ENCODE measurements at places on chromosomes 1 and 21.

GRCh38 chr1:115837740-115838421 is 3.0 kb downstream of the NHLH2 start:
- DNase-seq = no peak

- no peak for DNase-seq
Measured at GRCh38 chr1:51190961-51191360, 45.1 kb upstream of the RNF11 start.

GRCh38 chr1:53902235-53903138 is 8.5 kb downstream of the DIO1 start:
- no peak for DNase-seq

- no peak for DNase-seq
Measured at GRCh38 chr1:33348194-33348593, 27.3 kb upstream of the A3GALT2 start.

DNA sequence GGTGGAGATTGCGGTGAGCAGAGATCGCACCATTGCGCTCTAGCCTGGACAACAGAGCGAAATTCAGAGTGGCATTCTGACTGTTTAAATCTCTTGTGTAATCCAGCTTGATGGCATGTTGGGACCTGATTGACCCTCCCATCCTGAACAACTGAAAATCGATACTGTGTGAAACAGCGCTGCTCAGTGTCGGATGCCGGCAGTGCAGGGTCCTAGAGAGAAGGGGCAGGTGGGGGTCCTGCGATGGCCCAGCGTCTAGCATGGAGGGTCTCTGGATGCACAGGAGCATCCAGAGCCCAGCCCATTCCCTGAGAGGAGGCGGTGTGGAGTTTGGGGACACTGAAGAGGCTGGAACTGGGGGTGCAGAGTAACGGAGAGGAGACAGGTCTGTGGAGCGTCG is 15.8 kb downstream of the AGT start:
- DNase-seq = no peak

DNA sequence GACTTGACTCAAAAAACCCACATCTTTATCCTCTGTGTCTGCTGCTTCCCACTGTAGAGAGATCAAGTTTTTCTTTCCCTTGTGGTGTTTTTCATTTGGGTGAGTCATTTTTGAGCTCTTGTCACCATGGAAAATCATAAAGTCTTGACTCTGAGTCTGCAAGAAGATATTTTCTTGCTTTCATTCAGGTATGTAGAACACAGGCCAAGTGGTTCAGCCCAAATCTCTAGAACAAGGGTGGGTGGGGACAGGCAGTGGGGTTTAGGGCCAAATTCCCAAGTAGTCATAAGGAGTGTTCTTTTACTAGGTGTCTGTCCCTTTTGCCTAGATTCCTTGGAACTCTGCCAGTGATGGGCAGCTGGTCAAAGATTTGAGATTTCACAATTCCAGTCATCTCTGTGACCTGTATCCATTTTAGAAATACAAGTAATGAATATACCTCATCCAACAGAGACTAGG is 21.5 kb upstream of the ARHGAP29 start:
- no peak for DNase-seq

DNA sequence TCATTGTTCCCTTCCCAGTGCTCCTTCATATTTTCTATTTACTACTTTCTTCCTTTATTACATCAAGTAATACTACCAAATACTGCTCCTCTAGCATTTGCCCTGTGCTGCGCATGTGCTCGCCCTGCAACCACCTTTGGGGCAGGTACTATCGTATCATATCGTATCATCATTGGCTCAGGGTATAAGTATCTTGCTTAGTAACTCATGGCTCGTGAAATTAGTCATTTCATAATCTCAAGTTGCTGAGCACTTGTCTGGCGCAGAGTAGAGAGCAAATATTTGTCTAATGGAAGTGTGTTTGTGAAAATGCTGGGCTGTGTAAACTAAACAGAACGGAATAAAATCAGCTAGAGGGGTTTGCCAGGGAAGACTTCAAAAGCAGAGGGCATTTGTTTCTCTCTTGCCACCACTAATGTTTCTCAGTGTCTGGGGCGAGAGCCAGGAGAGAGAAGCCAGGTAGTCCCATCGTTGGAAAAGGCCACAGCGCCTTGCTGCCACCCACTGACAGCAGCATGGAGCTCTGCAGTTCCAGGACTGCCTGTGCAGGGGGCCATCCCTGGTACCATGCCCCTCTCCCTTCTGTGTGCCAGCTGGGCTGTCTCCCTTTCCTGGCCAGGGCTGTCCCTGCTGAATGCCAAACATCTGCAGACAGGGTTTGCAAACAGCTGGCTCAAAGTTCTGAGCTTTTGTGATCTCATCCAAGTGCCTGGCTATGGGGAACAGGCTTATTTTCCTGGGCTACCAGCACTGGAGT is 20.0 kb upstream of the CPT2 start:
- no peak for DNase-seq

GRCh38 chr1:67610450-67610849 is 74.6 kb upstream of the GADD45A start:
- DNase-seq = no peak

- no peak for DNase-seq
Measured at GRCh38 chr1:186763107-186763506, 65.6 kb upstream of the PLA2G4A start.

DNA sequence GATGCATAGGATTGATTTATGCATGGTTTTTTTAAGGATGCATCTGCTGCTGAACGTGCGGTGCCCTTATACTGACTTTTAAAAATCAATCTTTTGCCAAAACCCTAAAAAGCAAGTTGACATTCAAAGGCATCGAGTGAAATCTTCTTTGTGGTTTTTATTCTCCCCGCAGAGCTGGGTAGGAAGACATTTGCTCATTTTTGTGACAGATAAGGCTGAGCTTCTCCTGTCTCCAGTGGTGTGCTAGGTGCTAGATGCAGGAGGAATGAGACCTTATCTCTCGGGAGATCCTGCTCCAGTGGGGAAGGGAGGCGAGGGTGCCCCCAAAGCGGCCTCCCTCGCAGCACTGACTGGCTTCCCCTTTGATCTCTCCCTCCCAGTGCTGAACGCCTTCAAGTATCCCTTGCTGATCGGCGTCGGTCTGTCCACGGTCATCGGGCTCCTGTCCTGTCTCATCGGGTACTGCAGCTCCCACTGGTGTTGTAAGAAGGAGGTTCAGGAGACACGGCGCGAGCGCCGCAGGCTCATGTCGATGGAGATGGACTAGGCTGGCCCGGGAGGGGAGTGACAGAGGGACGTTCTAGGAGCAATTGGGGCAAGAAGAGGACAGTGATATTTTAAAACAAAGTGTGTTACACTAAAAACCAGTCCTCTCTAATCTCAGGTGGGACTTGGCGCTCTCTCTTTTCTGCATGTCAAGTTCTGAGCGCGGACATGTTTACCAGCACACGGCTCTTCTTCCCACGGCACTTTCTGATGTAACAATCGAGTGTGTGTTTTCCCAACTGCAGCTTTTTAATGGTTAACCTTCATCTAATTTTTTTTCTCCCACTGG is 14.9 kb upstream of the CD101 start:
- no peak for DNase-seq

GRCh38 chr21:37671381-37671780 is 244.9 kb downstream of the KCNJ6 start:
- DNase-seq = no peak

GRCh38 chr1:15370781-15371520 is 38.7 kb upstream of the EFHD2 start:
- DNase-seq = no peak

DNA sequence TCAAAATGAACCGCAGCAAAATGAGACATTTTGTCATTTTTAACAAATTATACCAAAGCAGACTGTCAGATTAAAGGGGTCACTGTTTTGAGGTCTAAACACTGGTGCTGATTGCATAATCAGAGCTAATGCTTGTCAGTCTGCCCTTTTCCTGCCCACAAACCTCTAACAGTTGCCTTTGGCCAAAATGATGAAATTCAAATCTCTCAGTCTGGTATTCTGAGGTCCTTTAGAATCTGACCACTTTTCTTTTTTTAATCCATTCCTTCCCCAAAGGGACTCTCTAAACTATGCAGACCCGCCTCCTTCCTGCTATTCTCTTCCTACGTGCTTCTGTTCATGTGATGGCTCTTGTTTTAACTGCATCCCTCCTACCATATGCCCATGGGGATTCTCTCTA is 145.2 kb upstream of the SPATA6 start:
- no peak for DNase-seq

GRCh38 chr1:244836135-244836521 is 670 bp downstream of the COX20 start:
- DNase-seq = no peak

DNA sequence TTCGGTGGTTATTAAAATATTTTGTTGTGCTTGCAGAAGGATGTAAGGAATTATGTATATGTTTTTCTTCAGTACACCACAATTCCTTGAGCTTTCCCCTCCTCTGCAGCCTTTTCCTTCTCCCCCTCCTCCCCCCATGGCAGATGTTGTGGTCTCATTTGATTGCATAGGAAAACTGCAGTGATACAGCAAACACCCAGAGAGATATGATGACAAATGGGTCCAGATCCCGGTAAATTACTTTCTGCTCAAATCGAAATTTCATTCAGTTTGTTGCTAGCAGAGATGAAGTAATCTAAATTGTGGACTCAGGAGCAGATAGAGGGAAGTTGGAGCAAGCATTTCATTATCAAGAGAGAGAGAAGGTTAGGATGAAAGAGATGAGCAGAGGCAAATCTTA is 9.9 kb downstream of the LMO4 start:
- no peak for DNase-seq

GRCh38 chr21:17795146-17796036 is 23.8 kb downstream of the C21orf91 start:
- no peak for DNase-seq

GRCh38 chr21:14817311-14817710 is 247.5 kb downstream of the NRIP1 start:
- DNase-seq = no peak

GRCh38 chr1:170864876-170865538 is 70.3 kb upstream of the MROH9 start:
- DNase-seq = no peak

GRCh38 chr1:38113159-38113666 is 66.6 kb upstream of the POU3F1 start:
- DNase-seq = no peak

GRCh38 chr1:151143986-151144385 is 2.4 kb downstream of the SEMA6C start:
- no peak for DNase-seq

- DNase-seq = peak; percentile 19
Measured at GRCh38 chr1:32754317-32755097, 51.9 kb upstream of the SYNC start.

GRCh38 chr1:167221126-167221737 is 546 bp downstream of the POU2F1 start:
- DNase-seq = no peak

DNA sequence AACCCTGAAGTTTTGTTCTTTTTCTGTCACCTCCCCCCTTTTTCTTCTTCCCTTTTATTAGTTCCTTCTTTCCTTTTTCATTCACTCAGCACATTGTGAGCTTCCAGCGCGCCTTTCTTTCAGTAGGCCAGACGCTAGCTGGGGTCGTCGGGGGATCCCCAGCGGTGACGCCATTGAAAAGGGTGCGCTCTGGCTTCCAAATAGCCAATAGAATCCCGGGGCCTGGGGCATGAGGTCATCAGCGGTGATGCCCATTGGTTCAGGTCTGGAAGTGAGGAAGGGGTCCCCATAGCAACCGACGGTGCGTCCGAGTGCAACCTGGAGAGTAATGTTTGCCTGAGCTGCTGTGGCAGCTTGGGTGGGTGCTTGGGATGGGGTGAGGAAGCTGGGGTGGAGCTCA is 6.9 kb upstream of the EFNA3 start:
- DNase-seq = no peak

DNA sequence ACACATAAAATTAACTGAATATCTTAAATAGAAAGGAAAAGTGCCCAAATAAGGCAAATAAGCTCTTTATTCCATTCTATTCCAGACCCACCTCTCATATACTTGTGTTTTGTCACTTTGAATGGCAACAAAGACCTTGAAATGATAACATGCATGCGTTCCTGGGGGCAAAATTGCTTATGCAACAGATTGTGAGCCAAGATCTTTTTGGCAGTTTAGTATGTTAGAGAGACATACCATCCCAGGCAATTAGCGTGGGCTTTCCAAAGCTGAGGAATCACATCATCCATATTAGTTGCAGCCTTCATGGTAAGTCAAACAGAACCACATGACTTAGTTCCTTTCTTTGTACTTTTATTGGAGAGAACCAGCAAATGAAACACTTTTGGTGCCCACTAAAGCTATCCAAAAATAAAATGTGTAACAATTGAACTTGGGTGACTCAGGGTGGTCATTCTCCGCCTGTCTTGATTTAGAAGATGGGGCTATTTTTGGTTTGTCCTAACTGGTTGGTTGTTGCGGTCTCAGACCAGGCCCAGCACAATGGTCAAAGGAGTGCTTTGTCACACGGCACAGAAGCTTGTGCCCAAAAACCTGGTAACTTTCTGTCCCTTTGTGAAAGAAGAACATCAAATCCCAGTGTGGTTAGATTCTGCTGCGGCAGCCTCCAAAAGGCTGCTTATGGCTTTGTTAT is 68.7 kb upstream of the ATF3 start:
- no peak for DNase-seq

DNA sequence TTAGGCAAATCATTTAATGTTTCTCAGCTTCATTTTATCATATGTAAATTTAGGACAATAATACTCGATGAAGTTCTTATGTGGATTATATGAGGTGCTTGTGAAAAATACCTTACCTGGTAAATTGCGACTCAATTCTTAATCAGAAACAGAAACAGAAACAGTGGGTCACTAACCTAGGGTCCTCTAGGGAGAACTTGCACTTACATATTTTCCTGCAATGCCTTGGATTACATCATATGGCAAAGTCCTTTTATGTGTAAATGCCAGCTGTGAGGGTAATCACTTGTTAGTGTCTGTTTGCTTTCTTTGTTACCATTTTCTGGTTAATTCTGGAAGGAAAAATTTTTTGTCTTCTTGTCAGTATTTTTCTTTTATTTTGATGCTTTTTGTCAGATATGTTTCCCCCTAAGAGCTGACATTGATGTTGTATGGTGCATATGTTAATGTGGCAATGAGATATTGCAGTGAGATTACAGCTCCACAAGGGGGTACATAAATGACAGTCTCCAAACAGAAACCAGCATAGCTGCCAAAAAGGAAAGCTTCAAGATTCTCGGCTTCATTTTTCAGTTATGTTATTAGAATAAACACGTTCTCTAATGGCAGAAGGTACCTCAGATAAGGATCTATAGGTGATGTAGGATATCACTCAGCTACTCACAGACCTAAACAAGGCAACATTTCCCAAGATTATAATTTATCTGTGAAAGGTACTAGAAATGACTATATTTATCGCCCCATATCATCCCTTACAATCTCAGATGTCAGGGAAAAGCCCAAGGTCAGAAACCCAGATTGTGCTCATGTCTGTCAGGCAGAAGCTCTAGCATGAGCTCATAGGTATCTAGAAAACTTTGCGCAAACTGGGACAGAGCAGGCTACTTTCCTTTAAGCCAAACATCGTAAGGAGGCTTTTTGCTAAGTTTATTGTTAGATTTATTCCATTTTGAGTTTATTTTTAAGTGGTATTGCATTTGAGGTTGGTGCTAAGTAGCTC is 119.9 kb downstream of the FASLG start:
- no peak for DNase-seq

- DNase-seq = no peak
Measured at GRCh38 chr21:42302076-42302650, 13.0 kb downstream of the TFF3 start.

GRCh38 chr1:21703318-21703963 is 34.3 kb upstream of the RAP1GAP start:
- no peak for DNase-seq
